ENCODE measurements at places on chromosomes 1 and 21.

- no peak for DNase-seq
These were observed 209.5 kb downstream of the TOMM20 start for GRCh38 chr1:234918961-234919761.

- DNase-seq: no peak
These were observed 133.4 kb downstream of the DMRTB1 start for GRCh38 chr1:53592521-53592982.

DNA sequence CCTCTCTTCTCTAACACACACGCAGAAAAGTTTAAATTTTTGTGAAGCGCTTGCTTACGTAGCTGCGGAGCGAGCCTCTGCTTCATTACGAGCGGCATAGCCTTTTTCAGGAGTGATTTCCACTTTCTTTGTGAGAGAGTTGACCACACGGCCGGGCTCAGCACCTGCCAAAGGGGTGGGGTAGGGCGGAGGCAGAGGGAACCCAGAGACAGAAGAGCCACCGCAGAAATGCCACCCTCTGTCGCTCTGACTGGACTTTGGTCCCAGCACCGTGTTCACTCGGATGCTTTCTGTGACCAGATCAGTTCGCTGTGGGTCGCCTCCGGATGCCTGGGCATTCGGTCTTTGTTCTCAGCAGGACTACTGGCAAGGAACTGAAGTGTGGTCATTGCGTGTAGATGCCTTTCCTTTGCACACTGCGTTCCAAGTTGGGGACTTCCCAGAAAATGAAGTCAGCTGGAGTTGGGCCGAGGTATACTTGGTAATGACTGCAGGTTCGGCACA, 883 bp downstream of the CHODL start:
- DNase-seq: no peak

DNA sequence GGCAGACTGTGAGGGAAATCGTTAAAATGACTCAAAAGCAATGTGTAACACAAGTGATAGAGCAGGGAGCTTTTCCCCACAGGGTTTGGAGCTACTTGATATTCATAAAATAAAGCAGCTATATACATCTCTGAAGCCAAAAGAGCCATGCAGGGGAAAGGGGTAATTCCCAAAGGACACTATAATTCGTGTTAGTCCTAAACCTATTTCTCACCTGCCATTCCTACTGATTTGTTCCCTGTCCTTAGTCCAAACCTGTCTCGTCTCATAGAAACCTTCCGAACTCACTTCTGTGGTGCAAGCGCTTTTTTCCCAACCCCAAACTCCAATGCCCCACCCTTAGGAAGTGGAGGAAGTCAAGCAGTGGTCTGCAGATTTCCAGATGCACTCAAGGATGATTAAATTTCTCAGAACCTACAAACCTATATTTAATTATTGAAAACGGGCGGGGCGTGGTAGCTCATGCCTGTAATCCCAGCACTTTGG, 946 bp upstream of the HNRNPR start:
- peak; percentile 17 for DNase-seq

DNA sequence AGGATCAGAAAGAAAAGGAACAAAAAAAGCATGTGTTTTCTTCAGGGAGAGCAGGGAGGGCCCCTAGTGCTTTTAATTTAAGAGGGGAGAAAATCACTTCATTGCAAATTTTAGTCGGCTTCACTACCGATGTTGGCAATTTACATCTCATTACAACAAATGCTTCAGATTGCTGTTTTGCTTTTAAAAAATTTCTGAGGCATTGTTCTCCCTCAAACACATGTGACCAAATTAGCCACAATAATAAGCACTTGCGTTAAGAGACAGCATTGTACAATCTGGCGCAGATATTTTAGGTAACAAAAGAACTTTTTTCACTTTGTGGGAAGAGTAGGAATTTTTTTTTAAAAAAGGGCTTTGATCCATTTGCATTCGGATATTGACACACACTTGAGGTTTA, 29.8 kb downstream of the BEND5 start:
- no peak for DNase-seq

DNA sequence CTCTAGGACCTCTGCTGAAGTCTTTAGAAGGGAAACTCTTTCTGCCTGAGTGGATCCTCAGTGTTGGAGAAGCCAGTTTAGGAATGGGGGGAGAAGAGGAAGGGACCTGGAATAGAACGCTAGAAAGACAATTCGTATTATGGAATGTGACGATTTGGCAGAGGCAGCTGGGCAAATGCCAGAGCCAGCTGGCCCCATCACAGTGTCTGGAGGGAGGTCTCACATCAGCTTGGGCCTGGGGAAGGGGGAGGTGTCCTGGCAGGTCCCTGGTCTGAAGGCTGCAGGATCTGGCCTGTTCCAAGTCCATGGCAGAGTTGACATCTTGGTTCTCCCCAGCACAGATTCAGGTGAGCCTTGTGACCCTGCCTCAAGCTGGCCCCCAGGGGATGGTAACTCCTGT, 11.3 kb downstream of the TMCC2 start:
- DNase-seq: no peak

- DNase-seq: no peak
These were observed 11.7 kb upstream of the PTP4A2 start for GRCh38 chr1:31949862-31950261.

DNA sequence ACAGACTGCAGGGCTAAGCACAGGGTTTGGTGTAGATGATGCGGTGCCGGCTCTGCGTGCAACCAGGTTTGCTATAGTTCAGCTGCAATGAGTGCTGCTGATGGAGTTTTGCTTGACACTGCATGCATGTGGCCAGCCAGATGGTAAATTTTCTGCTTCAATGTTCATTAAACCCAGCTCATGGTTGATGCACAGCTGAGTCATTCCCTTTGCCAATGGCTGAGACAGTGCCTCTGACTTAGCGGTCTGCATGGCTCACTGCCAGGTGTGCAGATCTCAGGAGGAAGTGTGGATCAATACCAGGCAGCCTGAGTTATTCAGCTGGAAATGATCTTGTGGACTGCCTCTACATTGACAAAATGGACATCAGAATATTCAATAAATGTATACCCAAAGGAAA, 172.7 kb upstream of the ZP4 start:
- no peak for DNase-seq

GRCh38 chr1:32500387-32501209, 35.7 kb downstream of the ZBTB8B start:
- peak; percentile 42 for DNase-seq

- no peak for DNase-seq
These were observed 85.2 kb upstream of the ABCD3 start for GRCh38 chr1:94332952-94333351.

DNA sequence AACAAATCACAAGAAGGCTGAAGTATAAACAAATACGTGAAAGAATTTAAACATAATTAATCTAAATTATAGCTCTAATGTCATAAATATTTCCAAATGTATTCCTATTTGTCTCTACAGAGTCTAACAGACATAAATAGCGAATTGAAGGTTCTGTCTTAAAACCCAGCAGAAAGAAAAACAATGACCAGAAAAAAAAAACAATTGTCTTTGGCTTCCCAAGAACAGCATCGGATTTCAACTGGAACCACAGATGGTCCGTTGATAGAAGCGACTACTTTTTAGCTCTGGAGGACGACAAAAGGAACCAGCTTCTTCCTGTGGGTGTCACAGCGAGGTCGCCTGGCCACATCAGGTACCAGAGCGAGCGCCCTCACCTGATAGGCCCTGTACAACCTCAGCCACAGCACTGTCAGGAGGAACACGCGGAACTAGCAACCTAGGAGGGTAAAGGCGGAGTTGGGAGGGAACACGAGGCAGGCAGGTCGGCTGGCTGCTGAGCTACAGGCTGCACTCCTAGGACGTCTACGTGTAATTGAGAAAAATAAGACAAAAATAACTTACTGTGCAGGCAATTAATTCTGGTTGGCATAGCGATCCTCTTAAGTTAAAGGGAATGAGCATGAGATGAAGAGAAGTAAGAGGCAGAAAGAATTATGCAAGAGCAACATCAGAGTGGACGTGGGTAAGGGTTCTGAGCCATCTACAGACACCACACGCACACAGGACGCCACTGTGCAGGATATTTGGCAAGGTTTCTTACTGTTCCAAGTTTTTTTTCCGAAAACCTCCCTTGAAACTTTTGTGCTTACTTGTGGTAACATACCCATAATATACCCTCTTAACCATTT, 16.7 kb upstream of the PRDM15 start:
- DNase-seq: peak; percentile 28

GRCh38 chr1:215476541-215476940, 90.6 kb upstream of the KCTD3 start:
- DNase-seq: no peak

GRCh38 chr1:167973832-167974231, 37.0 kb upstream of the MPC2 start:
- no peak for DNase-seq

- DNase-seq: no peak
These were observed 152.7 kb downstream of the CHRM3 start for GRCh38 chr1:239539051-239539450.

DNA sequence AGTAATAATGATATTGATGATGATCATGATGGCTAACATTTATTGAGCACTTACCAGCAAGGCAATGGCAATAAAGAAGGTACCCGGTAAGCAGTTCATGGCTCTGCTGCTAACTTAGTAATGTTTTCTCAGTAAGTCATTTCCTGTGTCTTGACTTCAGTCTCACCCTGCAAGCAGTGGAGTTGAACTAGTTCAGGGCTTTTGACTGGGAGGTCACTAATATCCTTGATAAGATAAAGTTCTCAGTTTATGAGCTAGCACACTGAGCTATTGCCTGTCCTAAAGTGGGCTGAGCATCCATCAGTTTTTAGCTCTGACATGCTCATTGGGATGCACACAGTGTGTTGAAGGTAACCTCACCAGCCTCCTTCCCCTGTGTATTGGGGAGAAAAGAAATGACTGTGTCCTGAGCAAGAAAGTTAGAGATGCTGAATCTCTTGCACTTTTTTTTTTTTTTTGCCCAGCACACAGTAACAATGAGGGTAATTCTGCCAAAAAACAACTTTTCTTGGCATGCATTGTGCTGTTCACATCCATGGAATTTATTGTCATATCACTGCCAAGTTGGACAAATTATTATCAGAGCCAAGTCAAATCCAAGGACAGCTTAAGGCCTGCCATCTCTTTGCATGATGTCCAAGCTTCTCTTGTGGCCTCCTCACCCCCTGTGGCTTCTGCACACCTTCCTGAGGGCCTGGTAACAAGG, 55.5 kb upstream of the GADD45A start:
- no peak for DNase-seq

DNA sequence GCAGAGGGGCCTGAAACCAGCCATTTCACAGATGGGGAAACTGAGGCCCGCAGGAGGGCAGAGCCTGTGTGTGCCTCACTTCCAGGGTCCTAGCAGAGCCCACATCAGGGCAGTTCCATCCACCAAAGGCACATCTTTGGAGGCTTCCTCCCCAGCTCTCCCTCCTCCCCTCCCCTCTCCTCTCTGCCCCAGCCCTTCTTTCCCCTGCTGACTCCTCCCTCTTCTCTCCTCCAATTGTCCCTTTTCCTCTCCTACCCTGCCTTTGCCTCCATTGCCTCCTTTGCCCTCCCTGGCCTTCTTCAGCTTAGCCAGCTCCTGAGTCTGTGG, 56.6 kb downstream of the TMEM53 start:
- no peak for DNase-seq

DNA sequence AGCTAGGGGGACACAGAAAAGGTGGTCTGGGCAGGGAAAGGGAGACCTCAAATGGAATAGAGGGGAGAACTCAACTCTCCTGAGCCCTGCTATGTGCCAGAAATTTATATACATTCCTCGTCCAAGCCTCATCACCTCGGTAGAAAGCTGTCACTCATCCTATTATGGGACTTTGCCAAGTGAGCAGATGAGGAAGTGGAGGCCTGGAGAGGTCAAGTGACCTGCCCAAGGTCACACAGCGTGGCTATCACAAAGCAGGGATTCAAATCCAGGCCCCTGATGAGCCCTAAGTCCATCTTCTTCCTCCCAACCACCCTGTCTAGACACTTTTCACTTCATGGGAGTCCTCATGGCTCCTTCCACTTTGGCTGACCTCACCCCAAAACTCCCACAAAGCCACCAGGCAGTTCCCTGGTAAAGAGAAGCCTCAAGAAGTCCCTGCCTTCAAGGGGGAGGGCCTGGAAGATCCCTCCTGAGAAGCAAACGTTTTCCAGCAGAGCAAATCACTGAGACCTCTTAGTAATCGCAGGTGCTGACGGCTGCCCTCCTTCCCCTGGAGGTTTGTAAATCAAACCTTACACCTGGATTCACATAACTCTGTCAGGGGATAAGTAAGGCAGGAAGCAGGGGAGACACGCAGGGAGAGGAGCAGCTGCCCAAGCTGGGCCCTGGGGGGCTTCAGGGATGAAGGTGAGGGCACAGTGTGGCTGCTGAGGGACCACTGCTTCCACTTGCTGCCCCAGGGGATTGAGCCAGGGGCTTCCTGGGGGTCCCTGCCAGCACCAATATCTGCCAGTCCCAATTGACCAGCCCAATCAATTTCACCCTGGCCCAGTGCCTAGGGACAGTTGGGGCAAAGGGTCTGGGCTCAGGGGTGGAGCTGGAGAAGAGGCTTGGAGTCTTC, 351.2 kb downstream of the MATN1 start:
- DNase-seq: no peak

GRCh38 chr1:58848818-58849411, 65.1 kb upstream of the JUN start:
- DNase-seq: no peak

- DNase-seq: no peak
These were observed 132.8 kb upstream of the CD34 start for GRCh38 chr1:208043691-208044181.

DNA sequence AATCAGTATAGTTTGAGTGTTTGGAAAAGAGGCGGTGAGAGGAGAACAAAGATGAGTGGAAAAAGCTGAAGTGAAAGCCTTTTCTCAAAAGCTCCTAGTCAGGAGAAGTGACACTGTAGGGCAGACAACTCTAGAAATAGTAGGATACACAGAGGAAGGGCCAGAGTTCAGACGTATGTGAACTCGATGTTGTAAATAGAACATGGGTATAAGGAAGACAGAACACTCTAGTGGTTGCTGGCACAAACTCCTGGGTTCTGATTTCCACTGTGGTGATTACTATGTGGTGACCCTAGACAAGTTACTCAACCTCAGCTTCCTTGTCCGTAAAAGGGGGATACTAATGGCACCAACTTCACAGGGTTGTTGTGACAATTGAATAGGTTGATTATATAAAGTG, 30.2 kb upstream of the MGST3 start:
- no peak for DNase-seq

DNA sequence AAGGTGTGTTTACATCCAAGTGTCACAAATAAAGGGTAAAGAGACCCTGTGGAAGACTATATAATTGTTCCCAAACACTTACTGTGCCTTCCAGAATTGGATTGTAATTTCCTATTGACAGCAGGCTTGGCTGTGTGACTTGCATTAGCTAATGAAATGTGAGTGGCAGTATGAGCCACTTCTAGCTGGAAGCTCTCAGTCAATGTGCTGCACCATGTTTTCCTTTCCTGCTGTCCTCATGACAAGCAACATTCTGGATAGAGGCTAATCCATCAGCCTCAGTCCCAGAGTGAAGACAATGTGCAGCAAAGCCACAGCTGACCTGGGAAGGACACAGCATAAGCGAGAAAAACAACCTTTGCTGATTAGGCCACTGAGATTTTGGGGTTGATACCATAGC, 5.9 kb upstream of the FOXJ3 start:
- no peak for DNase-seq

GRCh38 chr1:116754198-116754977, at the start of gene CD2:
Gene CD2 (plus strand): TSS chr1:116754430. CDS start chr1:116754493, 63 bp downstream.
- DNase-seq: peak; percentile 87
